ENCODE measurements at places on chromosomes 16 and 17.
A peak's percentile ranks its signal among the peaks of the same experiment; 100 is the strongest.

- H3K4me1 ChIP-seq: peaks cover 13% of the 10 kb centered on the region
- peaks cover 2% of the 10 kb centered on the region for H3K27me3 ChIP-seq
Observed at GRCh38 chr17:8117367-8117979, 841 bp downstream of the ALOXE3 start.

DNA sequence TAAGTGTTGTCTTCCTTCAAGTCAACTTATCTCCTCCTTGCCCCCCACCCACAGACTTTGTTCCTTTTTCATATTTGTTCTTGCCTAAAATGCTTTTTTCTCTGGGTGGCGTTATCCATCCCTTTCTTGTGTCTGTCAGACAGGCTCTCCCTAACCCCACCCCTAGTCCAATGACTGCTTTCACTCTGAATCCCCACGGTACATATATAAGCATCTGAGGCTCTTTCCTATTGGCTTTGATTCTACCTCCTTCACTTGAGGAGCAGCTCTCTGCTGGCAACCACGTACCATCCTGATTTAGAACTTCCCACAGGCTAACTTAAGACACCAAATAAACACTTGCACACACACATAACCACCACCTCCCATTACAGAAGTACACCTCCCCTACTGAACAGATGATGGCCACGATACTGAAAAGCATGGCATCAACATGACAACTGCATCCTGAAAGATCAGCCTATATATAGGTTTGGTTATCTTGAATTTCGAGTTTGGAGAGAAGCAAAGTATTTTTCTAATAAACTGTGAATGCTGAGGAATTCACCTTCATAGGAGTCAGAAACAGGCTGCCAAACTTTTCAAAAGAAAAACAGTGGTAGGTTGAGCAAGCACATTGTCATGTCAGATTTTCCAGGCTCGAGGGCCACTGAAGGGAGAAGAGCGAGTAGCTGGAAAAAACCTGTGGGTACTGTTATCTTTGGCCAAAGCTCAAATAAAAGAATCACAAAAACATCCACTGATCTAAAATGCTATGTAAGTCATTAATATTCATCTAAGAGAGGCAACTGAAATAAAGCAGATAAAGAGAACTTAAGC, 24.3 kb downstream of the STAT3 start:
- peaks cover 33% of the 10 kb centered on the region for H3K4me1 ChIP-seq
- H3K27ac ChIP-seq: peak overlapping the region; percentile 44
- no peaks in the 10 kb centered on the region for H3K27me3 ChIP-seq

- no peak for DNase-seq
- no peak overlapping the region for H3K4me3 ChIP-seq
- no peaks in the 10 kb centered on the region for H3K27me3 ChIP-seq
- H3K36me3 ChIP-seq: peaks cover 21% of the 10 kb centered on the region
Observed at GRCh38 chr17:80393961-80394360, 21.0 kb upstream of the ENDOV start.

DNA sequence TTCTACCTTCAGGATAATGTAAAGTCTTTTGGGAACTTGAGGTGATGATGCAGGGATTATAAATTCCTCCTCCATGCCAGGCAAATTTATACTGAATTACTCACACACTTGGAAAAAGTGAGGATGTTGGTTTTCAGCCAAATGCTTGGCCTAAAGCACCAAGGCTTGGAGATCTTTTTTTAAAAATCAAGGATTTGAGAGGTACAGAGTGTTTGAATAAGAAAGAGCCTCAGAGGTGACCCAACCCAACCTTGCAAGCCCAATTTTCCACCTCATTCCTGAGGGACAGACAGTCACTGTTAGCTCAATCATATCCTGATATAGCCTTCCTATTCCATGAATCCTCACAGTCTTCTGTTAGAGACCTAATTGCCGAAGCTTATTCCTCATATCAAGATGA, 14.0 kb downstream of the GRIN2A start:
- no peak overlapping the region for H3K4me3 ChIP-seq
- no peaks in the 10 kb centered on the region for H3K4me1 ChIP-seq
- H3K27ac ChIP-seq: no peak overlapping the region
- no peak for DNase-seq
- H3K36me3 ChIP-seq: no peaks in the 10 kb centered on the region

DNA sequence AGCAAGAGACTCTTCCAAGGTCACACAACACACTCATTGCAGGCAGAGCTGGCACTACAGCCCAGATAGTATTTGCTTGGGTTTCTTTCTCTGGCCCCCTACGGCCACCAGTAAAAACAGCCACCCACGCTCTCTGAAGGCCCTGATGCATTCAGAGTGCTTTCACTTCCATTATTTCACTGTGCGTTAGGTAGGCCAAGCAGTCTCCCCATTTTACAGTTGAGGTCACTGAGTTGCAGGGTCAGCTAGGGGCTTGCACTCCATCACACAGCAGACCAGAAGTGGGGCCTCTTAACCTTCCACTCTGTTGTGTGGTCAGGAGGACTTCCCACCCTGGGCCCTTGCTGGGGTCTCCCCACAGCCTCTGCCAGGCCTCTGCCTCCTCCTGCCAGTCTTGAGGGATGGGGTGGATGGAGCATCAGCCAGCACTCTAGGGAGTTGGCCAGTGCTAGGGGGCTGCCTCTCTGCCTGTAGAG, 2.5 kb downstream of the TBX21 start:
- H3K27me3 ChIP-seq: no peaks in the 10 kb centered on the region
- DNase-seq: peak; percentile 59
- H3K27ac ChIP-seq: peak overlapping the region; percentile 84
- peak overlapping the region; percentile 92 for H3K4me3 ChIP-seq

GRCh38 chr17:70157151-70157550, 12.2 kb upstream of the KCNJ2 start:
- H3K27me3 ChIP-seq: no peaks in the 10 kb centered on the region
- H3K4me3 ChIP-seq: no peak overlapping the region
- no peak for DNase-seq
- no peaks in the 10 kb centered on the region for H3K36me3 ChIP-seq

DNA sequence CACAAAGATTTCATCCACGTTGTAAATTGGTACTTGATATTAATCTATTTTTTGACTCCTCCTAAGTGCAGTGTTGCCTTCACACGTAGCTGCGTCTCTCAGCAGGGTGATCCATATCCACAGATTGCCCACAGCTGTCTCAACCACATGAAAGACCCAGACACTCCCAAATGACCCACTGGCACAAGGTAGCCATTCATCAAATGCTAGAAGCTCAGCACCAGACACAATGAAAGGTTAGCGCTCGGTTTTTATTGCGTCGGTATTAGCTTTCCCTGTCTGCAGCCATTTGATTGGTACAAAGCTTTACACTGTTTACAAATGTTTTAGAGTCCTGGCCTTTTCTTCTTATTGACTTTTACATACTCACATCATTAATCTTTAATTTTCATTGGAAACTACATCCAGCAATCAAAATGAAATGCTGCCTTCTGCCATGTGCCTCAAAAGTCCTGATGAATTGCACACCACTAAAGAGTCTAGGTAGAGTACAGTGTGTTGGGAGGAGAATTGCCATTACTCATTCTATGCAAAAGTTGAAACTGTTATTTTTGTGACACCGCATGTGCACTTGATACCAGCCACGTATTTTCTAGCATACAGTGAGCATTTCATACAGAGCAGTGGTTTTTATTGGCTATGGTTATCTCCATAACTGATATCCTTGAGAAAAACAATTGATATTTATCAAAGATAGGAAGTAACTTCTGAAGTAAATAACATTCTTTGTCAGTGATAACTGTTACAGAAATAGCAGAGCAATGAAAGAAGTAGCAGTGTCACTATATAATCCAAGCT, 127.3 kb upstream of the NUDT7 start:
- no peak overlapping the region for H3K4me3 ChIP-seq
- H3K27me3 ChIP-seq: no peaks in the 10 kb centered on the region
- DNase-seq: no peak
- no peaks in the 10 kb centered on the region for H3K4me1 ChIP-seq

DNA sequence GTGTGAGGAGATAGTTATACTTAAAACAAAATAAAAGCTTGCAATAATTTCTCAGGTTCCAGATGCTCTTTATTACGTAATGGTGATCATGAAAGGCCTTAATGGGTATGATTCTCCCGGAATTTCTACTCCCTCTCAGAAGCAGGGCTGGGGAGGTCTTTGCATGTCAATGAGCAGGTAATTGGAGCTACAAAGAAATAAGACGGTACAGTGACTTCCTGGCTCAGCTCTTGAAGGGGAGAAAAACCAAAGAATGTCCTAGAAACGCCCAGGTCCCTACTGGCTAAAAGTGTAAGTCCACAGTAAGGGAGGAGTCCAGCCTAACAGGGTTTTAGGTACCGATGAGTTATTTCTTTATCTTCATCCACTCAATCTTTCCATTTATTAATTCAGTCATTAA, 390.9 kb downstream of the TMEM114 start:
- H3K4me1 ChIP-seq: no peaks in the 10 kb centered on the region
- no peak overlapping the region for H3K4me3 ChIP-seq
- no peak overlapping the region for H3K27ac ChIP-seq
- no peaks in the 10 kb centered on the region for H3K27me3 ChIP-seq

- DNase-seq: no peak
- H3K4me3 ChIP-seq: no peak overlapping the region
- no peaks in the 10 kb centered on the region for H3K27me3 ChIP-seq
- H3K36me3 ChIP-seq: peaks cover 7% of the 10 kb centered on the region
Observed at GRCh38 chr16:15985144-15985543, 35.7 kb downstream of the ABCC1 start.

DNA sequence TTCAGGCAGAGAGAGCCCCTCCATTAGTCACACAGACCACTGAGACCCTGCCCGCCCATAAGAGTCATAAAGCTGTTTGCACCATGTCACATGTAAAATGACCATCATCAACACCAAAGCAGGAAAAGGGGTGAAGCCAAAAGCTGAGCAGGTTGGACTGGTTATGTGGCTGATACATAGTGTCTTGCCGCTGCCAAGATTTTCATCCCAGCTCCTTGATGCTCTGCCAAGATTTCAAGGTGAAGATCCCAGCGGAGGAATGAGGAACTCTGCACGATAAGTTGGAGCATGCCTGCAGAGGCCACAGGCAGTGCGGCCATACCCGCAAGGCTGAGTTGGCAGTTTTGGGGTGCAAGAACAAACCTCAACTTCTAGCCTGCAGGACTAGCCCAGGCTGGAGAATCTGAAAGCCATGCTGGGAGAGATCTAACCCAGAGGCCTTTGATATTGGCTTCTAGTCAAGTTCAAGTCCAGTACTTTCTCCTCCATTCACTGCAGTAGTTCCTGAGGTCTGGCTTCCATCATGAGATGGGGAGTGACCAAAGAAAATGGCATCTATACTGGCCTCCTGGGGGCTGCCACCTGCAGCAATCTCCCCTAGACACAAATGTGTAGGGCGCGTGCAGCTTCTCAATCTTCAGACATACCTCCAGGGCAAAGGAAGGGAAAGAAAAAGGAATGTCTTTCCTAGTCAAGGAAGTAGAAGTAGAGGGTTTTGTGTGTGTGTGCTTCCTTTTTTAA, 79.7 kb upstream of the NOL11 start:
- H3K27me3 ChIP-seq: no peaks in the 10 kb centered on the region
- no peaks in the 10 kb centered on the region for H3K4me1 ChIP-seq
- H3K4me3 ChIP-seq: no peak overlapping the region
- no peak for DNase-seq

GRCh38 chr17:35161281-35161761, 13.7 kb downstream of the UNC45B start:
- no peaks in the 10 kb centered on the region for H3K36me3 ChIP-seq
- no peak for DNase-seq
- no peak overlapping the region for H3K27ac ChIP-seq
- H3K4me1 ChIP-seq: no peaks in the 10 kb centered on the region
- H3K4me3 ChIP-seq: no peak overlapping the region

DNA sequence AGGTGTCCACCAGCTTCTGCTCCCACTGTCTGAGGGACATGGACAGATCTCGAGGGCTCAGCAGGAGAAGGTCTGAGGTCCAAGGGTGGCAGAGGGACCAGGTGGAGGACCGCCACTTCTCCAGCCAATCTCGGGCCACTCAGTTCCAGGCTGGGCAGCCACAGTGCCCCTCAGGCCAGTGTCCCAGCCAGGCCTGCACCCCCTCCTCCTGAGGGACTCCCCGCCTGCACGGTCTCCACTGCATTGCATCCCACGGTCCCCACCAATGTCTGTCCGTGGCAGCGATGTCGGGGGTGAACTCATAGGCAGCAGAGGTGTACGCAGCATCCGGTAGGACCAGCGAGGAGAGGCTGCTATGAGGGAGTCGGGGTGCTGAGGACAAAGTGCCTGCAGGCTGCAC, 64.2 kb upstream of the DOC2B start:
- no peaks in the 10 kb centered on the region for H3K36me3 ChIP-seq
- H3K4me1 ChIP-seq: no peaks in the 10 kb centered on the region
- DNase-seq: no peak
- no peak overlapping the region for H3K4me3 ChIP-seq
- no peak overlapping the region for H3K27ac ChIP-seq

GRCh38 chr17:5391678-5392077, 27.8 kb downstream of the NUP88 start:
- H3K36me3 ChIP-seq: peaks cover 11% of the 10 kb centered on the region
- no peak for DNase-seq
- H3K4me3 ChIP-seq: no peak overlapping the region
- no peak overlapping the region for H3K27ac ChIP-seq

- no peaks in the 10 kb centered on the region for H3K4me1 ChIP-seq
- no peak overlapping the region for H3K27ac ChIP-seq
- no peaks in the 10 kb centered on the region for H3K36me3 ChIP-seq
- H3K27me3 ChIP-seq: no peaks in the 10 kb centered on the region
- no peak for DNase-seq
- no peak overlapping the region for H3K4me3 ChIP-seq
Observed at GRCh38 chr17:61261001-61261637, 138.5 kb upstream of the TBX2 start.

- no peaks in the 10 kb centered on the region for H3K27me3 ChIP-seq
- no peaks in the 10 kb centered on the region for H3K36me3 ChIP-seq
- DNase-seq: no peak
- no peak overlapping the region for H3K4me3 ChIP-seq
- no peak overlapping the region for H3K27ac ChIP-seq
Observed at GRCh38 chr17:65629234-65629690, 67.8 kb upstream of the AXIN2 start.

DNA sequence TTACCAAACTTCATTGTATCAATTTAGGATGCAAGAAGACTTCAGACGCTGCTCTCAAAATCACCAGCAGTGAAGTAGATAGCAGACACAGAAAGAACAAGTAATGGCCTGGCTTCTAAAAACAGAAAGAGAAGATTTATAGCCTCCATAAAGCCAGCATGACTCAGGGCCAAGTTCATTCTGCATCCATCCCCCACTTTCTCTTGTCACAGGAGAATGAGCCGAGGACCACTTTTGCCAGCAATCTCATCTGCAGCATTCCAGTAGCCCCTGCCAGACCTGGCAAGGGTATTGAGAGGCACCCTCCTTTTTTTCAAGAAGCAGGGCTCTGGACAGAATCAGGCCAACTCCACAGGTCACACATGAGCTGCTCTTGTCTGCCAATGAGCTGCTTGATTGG, 355.4 kb upstream of the SOX9 start:
- no peak overlapping the region for H3K27ac ChIP-seq
- no peaks in the 10 kb centered on the region for H3K4me1 ChIP-seq
- H3K36me3 ChIP-seq: no peaks in the 10 kb centered on the region

Measured in GM12878 (cell line).